Esophagus mucosa (tissue), 1 donor: ENCODE measurements at places on chromosomes 2 and 18.

DNA sequence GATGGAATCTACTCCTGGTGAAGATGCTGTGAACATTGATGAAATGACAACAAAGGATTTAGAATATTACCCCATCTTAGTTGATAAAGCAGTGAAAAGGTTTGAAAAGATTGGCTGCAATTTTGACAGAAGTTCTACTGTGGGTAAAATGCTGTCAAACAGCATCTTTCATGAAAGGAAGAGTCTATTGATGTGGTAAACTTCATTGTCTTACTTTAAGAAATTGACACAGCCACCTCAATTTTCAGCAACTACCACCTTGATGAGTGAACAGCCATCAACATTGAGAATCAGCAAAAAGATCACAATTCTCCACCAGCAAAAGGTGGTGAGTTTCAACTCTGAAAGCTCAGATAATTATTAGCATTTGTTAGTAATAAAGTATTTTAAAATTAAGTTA lies 310.3 kb upstream of the RBMS1 start:
- ATAC-seq: no peak

- ATAC-seq: no peak
These were observed 18.0 kb downstream of the ZNF532 start for GRCh38 chr18:58882686-58883085.

GRCh38 chr2:238710032-238710735 lies 137.7 kb upstream of the TWIST2 start:
- ATAC-seq: no peak

DNA sequence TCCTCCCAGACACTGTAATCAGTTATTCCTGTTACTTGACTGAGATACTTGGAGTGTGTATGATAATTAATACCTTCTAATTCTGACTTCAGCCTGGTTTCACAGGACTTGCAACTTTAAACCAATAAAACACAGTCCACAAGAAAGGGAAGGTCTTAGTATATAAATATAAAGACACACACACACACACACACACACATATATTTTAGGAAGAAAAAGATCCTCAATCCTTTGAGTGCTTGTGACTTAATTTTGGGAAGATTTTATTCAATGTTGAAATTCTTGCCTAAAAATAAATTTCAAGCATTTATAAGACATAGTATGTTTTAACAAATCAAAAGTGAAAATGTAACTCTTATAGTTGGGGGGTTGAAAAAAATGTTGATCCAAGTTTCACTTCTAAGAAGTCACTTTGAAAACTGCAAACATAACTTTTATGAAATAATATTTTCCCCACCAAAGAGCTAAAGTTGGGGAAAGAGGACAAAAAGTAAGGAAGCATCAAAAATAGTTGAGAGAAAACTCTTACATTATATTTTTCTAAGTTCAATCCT lies 824 bp upstream of the VPS54 start:
- no peak for ATAC-seq

- no peak for ATAC-seq
These were observed 11.1 kb downstream of the AMMECR1L start for GRCh38 chr2:127874378-127875269.
